Osteoblast (primary cell): ENCODE measurements at places on chromosomes 4 and X.

DNA sequence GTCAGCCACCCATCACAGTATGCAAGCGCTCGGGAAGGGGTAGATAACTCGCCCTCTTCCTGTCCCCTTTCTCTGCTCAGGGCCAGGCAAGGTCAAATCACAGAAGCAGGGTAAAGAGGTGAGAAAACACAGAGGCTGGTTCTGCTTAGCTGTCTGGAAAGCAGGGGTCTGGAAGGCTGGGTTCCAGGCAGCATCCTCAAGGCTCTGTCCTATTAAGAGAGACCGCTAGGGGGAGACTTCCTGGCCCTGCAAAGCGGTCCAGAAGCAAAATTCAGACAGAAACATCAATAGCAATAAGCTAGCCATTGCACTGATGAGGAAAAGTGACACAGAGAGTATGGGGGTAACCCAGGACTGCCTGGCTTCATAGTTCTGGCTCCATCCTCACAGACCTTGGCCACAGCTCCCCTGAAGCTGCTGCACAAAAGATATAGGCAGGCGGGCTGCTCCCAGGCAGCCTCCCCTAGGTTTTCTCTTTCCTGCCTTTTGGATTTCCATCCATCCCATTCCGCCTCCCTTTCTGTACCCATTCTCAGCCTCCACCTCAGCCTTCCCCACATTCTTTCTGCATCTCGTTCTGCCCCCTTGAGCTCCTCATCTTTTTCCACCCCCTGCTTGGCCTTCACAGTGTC is 308.5 kb downstream of the EVC2 start:
- DNase-seq, result no peak

GRCh38 chrX:137930533-137930932 is 364.6 kb downstream of the ZIC3 start:
- DNase-seq, result peak; percentile 8

- no peak for DNase-seq
These were observed 64.1 kb downstream of the USP11 start for GRCh38 chrX:47296766-47297365.

- DNase-seq, result no peak
These were observed 7.8 kb downstream of the WWC2 start for GRCh38 chr4:183106839-183107238.

DNA sequence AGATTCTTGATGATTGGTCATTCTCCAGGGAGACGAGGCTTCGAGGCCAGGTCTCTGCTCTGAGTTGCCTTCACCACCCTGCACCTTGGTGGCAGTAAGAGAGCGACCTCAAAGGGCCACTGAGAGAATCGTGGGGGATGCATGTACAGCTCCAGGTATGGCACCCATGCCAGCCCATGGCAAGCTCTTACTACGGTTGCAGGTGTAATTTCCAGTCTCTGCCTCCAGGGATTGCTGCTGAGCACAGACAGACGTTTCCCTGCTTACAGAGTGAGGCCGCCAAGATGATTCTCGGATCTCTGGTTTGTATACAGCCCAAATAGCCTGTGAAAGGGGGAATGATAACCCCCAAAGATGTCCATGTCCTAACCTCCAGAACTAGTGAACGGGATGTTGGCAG is 16.3 kb upstream of the DRD5 start:
- DNase-seq, result no peak

DNA sequence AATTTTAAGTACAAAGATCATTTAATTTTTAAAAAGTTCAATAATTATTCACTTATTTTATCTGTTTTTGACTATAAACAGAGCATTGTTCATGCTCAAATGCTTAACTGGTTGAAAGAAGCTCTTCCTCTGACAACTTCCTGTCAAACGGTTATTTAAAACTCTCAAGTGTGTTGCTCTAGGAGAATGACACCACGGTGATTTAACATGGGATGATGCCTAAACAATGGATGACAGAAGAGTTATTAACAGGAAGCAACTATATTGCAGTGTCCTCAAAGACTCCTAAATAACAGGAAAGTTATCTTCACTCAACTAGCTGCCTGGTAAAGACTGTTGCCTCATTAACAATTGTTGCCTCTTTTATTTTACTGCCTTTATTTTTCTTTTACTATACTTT is 509.6 kb downstream of the PACRGL start:
- no peak for DNase-seq

GRCh38 chrX:124001581-124001980 is 40.1 kb downstream of the STAG2 start:
- no peak for DNase-seq

- DNase-seq, result no peak
These were observed 138.8 kb upstream of the BANK1 start for GRCh38 chr4:101651778-101652177.
